NCI-H1436 (cell line): ENCODE measurements at places on chromosomes 13 and 19.
A peak's percentile ranks its signal among the peaks of the same experiment; 100 is the strongest.

DNA sequence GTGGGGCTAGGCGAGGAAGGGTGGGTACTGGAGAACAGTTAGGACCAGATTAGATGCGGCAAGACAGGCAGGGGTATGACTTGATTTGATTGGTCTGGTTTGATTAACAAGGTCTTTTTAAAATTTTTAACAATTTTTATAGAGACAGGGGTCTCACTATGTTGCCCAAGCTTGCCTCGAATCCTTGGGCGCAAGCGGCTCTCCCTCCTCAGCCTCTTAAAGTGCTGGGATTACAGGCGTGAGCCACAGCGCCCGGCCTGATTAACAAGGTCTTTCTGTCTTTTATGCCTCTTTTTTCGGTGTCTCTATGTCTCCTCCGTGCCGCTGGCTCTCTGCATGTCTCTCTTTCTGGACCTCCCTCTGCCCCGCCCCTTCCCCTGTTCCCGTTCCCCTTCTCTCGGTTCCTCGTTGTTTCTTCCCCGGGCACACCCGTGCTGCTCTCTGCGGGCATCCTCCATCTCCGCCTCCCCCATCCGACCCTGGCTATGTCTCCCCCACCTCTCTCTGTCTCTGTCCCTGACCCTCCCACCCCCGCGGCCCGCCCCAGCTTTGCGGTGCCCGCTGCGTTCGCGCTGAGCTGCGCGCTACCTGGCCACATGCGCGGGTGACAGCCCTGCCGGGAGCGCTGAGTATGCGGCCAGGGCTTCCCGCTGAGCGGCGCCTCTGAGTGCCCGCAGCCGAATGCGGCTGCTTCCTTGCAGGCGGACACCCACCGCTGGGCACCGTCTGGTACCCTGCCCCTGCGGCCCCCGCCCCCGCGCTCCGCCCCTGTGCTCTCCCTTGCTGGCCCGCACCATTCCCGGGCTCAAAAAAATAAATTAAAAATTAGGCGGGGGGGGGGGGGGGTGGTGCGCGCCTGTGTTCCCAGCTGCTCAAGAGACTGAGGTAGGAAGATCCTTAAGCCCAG, 8.1 kb upstream of the SDHAF1 start:
- DNase-seq: peak; percentile 25

DNA sequence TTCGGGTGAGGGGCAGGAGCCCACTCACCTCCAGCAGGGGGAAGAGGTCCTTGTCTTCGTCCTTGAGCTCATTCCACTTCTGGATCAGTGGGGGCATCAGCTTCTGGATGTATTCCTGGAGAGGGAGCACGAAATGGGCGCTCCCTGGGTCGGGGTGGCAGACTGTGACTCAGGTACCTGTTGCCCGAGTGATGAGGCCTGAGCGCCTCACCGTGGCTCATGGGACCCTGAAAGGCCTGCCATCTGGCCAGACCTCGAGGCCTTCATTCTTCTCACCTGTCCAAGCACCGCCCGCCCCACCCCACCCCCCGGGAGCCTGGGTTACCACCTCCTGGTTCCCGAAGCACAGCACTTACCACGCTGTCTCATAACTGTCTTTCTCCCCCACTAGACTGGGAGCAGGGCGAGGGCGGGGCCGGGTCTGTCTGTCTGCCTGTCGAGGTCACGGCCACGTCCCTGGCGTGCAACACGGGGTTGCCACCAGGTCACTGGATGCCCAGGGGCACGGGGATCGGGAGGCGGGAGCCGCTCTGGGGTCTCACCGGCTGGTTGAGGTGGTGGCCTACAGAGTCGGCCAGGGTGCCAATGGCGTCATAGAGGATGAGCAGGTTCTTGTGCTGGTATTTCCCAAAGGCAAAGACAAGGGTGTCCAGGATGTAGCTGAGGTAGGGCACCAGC, 9.4 kb upstream of the FBXW9 start:
- no peak for DNase-seq

DNA sequence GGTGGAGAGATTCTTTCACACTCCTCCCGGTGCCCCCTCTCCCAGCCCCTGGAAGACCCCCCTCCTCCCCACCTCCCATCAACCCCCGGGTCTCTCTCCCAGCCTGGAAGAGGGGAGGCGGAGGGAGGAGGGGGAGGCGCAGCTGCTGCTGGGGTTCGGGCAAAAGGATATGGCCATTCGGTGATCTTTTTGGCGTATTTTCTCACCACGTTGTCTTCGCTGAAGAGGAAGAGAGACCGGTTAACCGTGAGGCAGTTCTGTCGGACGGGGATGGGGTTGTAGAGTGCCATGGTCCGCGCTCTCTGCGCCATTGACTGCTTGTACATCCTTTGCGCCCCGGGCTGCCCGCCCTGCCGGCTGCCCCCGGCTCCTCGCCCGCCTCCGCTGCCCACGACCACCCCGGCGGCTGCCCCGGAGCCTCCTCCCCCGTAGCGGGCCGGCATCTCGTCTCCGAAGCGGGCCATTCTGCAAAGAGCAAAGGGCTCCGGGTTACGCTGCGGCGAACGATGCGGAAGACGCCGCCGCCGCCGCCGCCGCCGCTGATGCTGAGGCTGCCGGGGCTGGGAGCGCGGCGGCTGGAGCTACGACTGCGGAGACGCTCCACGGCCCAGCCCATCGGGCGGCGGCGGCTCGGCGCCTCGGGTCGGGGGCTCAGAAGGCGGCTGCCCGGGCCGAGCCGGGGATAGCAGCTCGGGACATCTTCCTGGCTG, 363 bp downstream of the CACNA1A start:
- DNase-seq: no peak

DNA sequence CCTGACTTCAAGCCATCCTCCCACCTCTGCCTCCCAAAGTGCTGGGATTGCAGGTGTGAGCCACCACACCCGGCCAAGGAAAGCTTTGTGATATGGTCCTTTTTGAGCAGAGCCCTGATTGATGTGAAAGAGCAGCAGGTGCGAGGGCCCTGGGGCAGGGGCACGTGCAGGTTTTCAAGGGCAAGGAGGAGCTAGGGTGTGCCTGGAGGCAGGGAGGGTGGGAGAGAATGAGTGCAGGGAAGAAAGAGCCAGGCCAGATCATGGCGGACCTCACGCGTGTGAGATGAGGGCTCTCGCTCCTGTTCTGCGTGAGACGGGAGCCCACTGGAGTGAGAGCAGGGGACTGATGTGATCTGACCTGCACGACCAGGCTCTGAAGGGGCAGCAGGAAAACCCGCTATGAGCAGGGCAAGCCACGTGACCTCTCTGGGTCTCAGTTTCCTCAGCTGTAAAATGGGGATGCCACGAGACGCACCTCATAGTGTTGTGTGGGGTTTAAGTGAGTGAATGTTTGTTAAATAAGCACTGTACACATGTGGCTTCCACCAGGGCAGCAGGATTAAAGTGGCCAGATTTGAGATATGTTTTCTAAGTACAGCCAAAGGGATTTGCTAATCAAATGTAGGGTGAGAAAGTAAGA, 25.8 kb downstream of the FAAP24 start:
- no peak for DNase-seq

DNA sequence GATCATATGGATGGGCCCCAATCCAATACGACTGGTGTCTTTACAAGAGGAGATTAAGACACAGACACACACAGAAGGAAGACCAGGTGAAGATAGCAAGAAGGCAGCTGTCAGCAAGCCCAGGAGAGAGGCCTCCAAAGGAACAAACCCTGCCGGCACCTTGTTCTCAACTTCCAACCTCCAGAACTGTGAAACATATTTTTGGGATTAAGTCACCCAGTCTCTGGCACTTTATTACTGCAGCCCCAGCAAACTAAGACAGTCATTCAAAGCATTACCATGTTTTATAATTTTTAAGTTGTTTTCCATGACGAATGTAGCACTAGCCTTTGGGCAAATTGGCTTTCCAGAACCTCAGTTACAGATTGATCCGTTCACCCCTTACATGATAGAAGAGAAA, 11.3 kb downstream of the STARD13 start:
- no peak for DNase-seq

- DNase-seq: peak; percentile 35
Observed at GRCh38 chr13:50387051-50387581, 371.9 kb downstream of the KCNRG start.

DNA sequence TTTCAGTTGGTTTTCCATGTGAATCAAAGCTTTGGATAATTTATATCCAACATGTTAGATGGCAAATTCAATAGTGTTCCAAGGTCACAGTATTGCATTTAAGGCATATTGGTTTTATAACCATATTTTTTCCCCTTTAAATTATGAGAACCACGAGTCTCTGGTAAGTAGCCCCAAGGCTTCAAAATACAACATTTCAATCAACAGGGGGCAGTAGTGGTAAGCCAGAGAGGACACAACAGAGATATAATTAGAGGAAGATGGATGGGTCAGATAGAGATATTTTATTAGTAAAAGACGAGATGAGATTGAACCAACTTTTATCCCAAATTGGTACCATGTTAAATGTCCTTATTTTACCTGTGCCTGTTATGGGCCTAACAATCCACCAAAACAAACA, 53.1 kb downstream of the KL start:
- no peak for DNase-seq

DNA sequence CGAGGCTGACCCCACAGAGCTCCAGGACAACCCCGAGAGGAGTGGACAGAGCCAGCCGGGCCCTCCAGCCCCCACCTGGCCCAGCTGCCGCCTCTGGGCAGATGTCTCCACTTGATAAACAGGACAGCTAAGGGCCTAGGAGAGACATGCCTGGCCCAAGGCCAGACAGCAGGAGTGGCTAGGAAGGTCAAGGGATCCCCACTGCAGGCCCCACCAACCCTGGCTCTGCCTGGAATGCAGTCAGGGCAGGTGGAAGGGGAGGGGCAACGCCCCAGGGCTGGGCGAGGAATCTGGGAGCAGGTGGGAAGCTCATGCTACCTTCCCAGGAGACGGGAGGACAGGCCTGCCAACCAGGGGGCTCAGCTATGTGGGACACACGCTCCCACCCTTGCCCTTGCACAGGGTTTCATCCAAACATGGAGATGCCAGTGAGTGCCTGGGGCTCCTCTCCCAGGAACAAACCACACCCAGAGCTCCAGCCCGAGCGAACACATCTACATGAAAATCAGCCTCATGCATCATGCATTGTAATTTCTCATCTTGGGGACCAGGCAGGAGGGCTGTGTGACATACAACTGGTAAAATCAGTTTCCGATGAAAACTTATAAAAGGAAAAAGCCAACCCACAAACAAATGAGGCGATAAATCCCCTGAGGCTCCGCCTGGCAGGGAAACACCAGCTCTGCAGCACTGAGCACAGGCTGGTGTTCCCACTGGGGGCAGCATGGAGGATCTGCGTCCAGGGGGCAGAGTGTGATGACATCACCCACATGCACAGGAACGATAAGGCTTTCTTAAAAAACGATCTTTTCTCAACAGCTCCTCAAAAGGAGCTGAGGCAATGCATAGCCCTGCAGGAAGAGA, 25.0 kb downstream of the SH3GL1 start:
- peak; percentile 44 for DNase-seq

- DNase-seq: no peak
Observed at GRCh38 chr13:96850538-96851145, 143.6 kb downstream of the OXGR1 start.
